Stimulated activated CD4-positive, alpha-beta T cell treated with anti-CD3 and anti-CD28 coated beads, Interleukin-15, amount 100 ng/mL, for 1 hour (primary cell): ENCODE measurements at places on chromosomes 1 and 21.
A peak's percentile ranks its signal among the peaks of the same experiment; 100 is the strongest.

DNA sequence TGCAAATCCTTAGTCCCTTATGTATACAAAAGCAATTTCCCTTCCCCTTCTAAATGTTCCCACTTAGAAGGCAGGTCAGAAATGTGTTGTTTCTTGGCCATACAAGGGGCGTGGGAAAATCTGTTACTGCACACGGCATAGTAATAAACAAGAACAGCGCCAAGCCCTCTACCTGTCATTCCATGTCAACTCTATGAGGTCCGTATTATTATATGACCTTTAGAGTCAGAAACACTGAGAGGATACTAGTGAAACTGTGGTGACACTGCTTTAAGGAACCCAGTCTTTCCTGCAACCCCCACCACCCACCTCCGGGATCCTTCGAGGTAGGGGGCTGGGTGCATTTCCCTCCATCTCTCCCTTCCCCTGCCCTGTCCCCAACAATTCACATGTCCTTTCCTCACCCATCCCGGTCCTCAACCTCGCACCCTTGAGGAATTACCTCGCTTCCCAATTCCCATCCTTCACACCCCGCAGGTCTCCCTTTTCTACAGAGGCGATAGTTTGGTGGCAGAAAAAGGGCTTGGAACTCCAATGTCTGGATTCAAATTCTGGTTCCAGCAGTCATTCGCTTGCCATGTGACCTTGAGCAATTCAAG is 647 bp downstream of the SDHB start:
- DNase-seq, result no peak

DNA sequence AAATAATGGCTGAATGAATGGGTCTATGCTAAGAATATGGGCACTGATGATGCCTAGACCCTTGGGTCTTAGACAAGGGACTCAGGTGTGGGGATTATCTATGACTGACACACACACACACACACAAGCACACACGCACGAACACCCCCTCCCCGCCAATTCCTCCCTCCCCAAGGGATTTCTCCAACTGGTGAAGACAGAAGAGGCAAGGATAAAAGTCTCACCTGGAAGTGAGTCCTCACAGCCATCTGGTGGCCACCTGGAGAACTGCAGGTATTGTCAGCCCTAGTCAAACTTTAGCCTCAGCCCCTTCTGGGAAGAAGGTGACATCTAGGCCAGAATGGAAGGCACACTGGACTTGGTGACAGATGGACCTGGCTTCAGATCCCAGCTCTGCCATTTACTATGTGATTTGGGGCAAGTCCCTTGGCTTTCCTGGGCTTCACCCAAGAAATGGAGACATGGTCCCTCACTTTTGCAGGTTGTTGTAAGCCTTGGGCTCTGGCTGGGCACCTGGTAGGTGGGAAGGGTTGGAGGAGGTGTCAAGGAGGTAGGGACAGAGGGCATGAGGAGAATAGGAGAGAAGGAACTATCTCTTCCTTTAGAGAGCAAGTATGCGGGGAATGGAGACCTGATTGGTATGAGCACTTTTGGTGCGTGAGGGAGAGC is 4.0 kb upstream of the GPR3 start:
- peak; percentile 40 for DNase-seq

DNA sequence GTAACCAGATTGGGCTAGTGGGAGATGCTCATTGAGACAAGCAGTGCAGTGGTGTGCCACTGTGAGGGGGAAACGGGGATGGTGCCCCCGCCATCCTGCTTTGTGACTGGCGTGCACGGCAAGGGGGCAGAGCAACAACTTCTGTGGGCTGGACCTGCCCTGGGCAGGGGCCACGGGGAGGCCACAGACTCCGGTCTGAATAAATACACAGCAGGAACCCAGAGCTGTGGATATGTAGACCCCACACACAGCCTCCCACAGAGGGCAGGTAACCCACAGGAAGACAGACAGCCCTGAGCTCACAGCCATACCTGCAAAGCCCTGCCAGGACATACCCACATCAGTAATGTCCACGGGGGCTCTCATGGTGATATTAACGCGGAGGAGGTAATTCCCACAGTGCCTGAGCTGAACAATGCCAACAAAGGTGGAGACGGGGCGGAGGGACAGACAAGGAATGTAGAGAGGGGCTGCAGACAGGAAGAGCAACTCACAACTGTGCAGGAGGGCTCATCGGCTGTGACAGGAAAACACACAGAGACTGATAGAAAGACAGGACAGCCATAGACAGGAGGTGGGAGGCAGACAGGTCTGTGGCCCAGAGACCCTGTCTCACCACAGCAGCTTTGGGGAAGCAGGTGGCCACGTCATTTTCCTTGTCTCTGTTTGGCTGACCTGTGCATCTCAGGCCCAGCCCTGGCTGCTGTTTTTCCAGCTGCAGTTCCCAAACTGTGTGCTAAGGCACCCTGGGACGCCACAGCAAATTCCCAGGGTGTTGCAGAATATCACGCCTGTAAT is 4.9 kb upstream of the WNT3A start:
- DNase-seq, result no peak

DNA sequence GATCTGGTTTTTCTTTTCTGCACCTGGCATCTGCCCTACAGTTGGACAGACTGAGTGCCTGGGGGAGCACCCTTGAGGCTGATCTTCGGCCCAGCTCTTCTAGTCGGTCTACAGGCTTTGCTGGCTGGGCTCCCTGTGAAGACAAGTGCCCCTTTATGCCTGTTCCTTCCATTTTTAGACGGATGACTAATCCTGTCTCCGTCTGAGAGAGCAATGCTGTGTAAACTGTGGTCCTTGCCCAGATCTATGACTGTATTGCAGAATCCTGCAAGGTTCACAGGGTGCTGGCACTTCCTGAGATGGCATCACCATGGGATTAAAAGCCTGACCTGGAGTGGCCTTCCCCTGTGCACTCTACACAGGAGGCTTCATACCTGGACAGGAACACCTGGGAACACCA is 47.6 kb upstream of the SAMD13 start:
- no peak for DNase-seq

GRCh38 chr1:221823561-221823960 is 81.7 kb upstream of the DUSP10 start:
- DNase-seq, result no peak
